ENCODE measurements at places on chromosomes 7 and 10.
A peak's percentile ranks its signal among the peaks of the same experiment; 100 is the strongest.

DNA sequence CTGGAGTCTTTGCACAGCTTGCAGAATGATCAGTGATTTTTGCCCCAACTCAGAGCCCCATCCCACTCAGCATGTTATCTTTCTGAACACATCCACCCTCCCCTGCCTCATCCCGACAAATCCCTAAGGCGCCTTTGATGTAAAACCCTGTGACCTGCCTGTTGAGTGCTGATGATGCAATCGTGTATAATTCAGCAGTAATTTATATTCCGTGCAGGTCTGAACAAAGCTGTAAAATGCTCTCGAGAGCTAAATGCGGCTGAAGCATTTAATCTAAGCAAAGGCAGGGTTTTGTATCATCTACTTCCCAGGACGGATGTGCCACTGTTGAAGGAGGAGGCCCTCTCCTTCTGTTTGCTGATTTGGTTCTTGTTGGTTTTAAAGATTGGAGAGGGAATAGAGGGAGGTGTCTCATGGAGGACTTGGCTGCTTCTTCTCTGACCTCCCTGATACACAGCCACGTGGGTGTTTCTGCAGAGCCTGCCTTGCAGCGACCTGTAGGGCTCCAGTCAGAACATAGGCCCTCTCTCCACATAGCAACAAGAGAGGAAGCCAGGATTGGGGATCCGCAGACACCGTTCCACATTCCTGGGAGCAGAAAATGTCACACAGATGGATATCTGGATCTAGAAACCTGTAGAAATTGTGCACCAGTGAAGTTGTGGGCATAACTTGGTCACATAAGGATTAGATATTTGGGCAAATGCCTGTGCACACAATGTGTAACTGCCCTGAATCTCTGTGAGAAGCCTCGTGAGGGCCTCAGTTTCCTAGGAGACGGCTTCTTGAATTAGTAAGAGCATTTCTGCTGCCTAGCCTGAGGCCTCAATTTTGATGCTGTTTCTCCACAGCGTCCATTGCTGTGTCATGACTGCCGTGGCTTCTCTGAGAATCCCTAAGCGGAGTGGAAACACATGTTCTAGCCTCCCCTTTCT is 90.2 kb upstream of the AGK start:
- no peak for DNase-seq

- DNase-seq: no peak
These were observed 24.3 kb downstream of the MKI67 start for GRCh38 chr10:128101901-128102300.

DNA sequence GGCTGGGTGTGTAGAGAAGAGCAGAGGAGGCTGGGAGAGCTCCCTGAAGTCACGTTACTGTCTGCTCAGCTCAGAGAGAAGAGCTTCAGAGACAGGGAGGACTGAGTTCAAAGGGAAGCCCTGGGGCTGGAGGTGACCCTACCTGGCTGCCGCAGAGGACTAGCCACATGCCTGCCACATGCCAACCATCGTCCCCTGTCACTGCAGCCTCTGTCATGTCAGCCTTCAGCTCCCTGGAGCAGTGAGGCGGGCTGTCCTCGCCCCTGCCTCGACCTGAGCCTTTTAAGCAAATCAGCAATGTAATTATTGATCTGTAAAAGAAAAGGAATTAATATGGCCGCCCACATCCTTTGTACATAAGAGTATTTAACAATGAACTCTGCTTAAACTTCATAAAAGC is 89.3 kb upstream of the RET start:
- no peak for DNase-seq

DNA sequence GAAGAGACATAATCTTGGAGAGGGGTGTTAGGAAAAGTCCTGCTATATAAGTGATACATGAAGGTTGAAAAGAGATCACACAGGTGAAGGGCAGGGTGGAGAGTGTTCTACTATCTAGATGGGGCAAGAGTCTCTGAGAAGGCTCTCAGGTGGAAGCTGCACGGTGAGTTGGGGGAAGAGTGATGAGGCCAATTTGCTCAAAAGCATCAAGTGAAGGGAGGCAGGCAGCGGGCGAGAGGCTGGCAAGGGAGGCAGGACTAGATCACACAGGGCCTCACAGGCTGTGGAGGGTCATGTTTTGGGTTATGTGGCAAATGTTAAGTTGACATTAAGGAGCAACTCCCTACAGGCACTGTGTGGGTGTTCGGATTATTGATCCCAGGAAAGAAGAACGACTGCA is 2.6 kb upstream of the COL17A1 start:
- DNase-seq: no peak

DNA sequence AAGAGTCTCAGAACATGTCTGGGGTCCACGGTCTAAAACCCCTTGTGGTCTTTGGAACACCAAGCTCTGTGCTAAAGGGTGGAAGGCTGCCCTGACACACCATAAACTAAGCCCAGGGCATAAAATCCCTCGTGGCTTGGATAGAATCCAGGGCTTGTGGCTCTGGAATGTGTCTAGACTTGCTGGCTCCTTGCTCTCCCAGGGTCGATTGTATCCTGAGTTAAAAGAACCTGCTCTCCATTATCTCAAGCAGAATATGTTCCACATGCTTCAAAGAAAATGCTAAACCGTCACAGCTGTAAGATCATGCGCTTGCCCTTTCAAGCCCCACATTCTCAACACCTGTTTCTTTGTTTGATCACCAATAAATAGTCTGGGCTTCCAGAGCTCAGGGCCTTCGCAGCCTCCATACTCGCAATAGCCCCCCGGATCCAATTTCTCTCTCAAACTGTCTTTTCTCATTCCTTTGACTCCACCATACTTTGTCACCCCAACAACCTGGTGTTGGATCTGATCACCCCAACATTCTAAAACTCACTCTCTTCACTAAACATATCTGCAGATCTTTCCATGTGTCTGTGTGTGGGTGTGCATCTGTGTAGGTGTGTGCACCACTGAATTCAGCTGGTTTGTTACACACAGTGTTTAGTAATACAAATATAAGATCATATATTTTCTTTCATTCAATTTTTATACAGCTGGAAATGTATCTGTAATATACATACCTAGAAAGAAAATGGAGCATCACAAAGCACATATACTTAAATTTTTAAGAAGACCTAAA is 238.5 kb downstream of the ZMYND11 start:
- DNase-seq: no peak

DNA sequence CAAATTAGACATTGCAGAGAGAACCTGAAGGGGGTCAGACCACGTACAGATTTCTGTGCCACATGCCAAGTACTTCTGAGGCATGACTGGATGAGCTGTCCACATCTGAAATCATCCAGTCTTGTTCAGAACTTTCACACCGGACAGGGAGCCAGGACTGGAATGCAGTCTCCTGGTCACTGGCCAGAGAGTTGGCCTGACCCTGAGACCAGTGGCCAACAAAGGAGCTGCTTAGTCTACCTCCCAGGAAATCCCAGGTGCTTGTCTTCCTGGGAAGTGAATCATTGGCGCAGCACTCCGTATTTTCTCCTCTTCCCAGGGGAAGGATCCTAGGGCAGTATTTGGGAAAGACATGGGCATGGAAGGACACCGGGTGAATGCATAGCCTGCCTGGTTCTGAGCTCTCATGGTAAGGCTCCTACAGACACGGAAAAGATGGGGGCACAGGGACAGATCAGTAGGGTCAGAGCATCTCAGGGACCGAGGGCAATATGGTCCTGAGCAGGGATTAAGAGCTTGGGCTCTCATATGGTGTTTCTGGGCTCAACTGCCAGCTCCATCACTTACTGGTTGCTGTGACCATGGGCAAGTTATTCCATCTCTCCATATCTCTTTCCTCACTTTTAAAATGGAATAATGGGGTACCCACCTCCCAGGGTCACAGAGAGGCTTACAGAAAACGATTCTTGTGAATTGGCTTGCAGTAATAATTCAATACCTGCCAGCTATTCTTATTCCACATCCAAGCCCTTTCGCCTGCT is 1.3 kb upstream of the SCD start:
- no peak for DNase-seq

- no peak for DNase-seq
These were observed 77.4 kb downstream of the CACNB2 start for GRCh38 chr10:18217577-18217976.

DNA sequence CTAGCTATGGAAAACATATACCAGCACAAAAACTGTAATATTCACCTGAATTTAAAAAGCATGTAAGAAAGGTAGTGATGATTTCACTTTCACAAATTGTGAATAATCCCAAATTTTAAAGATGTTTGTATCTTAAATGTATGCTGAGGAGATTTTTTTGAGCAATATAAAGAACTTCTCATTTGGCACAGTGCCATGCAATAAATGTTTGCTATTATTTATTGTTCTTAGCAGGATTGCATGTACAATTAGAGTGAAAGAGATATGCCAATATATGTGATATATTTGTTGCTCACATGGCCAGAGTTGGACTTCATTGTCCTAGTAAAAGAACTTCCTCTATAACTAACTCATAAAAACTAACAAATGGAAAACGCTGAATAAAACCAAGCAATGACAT is 895.1 kb upstream of the KCND2 start:
- no peak for DNase-seq

- DNase-seq: no peak
These were observed 639.8 kb downstream of the SORCS3 start for GRCh38 chr10:105280895-105281294.

GRCh38 chr7:54841772-54842697 is 83.0 kb upstream of the SEC61G start:
- DNase-seq: no peak

- peak; percentile 2 for DNase-seq
These were observed 96.4 kb downstream of the CCSER2 start for GRCh38 chr10:84424731-84425167.

DNA sequence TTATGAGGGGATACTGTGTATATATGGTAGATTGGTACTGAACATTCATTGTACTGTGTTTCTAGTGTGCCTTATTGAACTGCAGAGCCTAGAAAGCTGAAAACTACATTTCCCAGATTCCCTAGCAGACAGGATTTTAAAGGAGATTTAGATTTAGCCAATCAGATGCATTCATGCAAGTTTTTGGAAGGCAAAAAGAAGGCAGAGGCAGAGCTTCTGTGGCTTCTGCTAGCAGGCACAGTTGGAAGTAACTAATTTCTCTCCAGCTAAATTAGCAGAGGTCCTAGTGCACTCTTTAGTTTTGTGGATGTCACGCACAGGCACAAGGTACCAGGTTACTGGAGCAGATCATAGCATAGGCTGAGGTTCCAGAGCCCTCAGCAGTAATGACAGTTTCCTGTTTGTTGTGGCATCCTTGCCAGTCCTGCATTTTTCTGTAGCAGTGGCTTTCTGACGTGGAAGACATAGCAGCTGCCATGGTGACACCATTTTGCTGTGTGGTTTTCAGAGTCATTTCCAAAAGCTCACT is 83.7 kb upstream of the CCDC71L start:
- no peak for DNase-seq

DNA sequence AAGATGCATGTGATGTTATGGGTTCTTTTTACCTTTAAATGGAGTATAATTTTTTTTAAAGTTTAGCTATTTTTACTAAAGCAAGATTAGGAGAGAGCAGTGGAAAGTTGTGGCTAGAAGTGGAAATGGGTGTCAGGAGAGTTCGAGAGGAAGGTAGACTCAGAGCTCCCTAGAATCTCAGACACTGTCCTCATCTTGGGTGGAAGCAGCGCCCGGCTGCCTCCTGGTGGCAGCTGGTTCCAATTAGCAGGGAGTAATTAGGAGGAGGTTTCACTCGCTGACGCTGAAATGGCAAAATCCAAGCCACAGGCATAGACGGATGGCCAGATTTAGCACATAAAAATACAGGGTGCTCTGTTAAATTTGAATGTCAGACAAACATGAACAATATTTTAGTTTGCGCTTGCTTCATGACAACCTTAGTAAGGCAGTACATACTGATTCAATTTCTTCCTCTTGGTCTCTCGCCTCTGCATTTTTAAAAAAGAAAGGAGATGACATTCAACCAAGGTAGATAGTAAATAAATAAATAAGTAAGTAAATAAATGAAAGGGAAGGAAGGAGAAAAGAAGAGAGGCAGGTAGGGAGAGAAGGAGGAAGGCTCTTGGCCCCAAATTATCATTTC is 58.5 kb downstream of the LGI1 start:
- DNase-seq: peak; percentile 32

GRCh38 chr7:7176406-7177043 is 5.8 kb upstream of the C1GALT1 start:
- DNase-seq: no peak

DNA sequence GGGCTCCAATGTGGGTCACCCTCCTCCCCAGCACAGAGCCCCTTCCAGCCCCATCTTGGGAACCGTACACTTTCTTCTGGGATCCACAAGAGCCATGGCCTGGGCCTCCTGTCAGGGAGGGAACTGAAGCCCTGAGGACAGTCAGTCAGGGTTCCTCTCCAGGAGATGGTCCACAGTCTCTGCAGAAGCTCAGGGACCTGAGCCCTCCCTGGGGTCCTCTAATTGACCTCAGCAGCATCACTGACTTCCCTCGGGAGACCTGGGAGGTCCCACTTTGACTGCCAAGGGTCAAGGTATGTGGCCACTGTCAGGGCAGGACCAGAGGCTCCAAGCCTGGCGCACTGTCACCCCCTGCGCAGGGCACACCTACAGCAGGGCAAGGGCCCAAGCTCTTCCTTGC is 32.3 kb downstream of the NOD1 start:
- DNase-seq: no peak

DNA sequence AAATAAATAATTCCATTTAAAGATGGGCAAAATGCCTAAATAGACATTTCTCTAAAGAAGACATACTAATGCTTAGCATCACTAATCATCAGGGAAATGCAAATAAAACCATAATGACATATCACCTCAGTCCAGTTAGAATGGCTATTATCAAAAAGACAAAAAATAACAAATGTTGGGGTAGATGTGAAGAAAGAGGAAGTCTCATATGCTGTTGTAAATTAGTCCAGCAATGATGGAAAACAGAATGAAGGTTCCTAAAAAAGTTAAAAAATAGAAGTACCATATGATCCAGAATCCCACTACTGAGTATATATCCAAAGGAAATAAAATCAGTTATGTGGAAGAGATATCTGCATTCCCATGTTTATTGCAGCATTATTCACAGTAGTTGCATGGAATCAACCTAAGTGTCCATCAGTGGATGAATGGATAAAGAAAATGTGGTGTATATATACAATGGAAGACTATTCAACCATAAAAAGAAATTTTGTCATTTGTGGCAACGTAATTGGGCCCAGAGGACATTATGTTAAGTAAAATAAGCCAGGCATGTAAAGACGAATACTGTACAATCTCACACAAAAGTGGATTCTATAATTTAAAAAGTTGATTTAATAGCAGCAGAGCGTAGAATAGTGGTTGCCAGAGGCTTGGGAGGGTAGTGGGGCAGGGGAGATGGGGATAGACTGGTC is 52.0 kb downstream of the TCAF1 start:
- DNase-seq: no peak

All from CD4-positive, alpha-beta T cell treated with Interleukin-10 for 1 hour (primary cell).